ENCODE measurements at places on chromosomes 12 and 14.

DNA sequence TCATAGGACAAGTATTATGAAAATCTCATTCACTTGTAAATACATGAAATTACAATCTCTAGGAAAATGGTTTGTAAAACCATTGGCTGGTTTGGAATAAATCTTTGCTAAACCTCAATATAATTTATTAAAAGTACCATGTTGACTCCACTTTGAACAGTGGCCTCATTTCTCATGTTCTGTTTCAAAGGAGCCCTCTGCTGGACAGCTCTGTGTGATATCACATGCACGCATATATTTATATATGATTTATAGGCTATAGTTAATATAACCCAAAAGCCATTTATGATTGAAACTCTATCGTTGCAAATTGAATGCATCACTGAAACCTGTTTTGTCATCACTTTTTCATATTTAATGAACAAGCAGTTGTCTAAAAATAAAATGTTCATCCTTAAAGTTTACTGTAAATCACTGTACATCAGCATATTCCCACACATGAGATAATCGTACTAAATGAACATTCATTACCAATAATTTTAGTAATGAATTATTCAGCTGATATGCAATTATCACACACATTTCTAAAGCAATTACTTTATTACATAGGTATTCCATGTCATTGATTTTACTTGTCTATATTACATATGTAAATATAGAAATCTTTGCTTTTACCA is 493.8 kb downstream of the NPAS3 start:
- DNase-seq, result peak; percentile 33

GRCh38 chr14:28751467-28752058 is 15.0 kb upstream of the FOXG1 start:
- DNase-seq, result peak; percentile 54

DNA sequence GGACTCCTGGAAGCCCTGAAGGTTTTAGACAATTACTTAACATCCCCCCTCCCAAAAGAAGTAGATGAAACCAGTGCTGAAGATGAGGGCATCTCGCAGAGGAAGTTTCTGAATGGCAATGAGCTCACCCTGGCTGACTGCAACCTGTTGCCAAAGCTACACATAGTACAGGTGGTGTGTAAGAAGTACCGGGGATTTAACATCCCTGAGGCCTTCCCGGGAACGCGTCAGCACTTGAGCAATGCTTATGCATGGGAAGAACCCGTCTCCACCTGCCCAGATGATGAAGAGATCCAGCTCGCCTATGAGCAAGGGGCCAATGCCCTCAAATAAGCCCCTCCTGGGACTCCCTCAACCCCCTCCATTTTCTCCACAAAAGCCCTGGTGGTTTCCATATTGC is 10.6 kb upstream of the SPPL3 start:
- no peak for DNase-seq

- DNase-seq, result no peak
These were observed 43.1 kb downstream of the GALNT16 start for GRCh38 chr14:69303086-69303485.

DNA sequence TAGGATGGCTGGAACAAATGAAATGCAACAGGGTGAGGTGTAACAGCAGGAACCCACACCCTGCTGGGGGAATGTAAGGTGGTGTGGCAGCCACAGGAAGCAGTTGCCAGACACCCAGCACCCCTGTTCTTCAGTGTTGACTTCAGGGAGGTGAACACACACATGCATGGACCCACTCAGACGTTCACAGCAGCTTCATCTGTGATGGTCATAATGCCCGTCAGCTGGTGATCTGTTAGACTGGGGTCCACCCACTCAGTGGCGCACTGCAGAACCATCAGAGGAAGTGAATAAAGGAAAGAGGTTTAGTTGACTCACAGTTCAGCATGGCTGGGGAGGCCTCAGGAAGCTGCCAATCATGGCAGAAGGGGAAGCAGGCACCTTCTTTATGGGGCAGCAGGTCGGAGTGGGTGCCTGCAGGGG is 22.7 kb upstream of the TEX22 start:
- DNase-seq, result no peak

GRCh38 chr14:106227793-106228192 is 701.4 kb downstream of the TMEM121 start:
- DNase-seq, result no peak

GRCh38 chr12:70983692-70984091 is 63.2 kb upstream of the PTPRR start:
- no peak for DNase-seq

GRCh38 chr12:12723681-12724420 is 6.7 kb downstream of the CDKN1B start:
- peak; percentile 78 for DNase-seq

DNA sequence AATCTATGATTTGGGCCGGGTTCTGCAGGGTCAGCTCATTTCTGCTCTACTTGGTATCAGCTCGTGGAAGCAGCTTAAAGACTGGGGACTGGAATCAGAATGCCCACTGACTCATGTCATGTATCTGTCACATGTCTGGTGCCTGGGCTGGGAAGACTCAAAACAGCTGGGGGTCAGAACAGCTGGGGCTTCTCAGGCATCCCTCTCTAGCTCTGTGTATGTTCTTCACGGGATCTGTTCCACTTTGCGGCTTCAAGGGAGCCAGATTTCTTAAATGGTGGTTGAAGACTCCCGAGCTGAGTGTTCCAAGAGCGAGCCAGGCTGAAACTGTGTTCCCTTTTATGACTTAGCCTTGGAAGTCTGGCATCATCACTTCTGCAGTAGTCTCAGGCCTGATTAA is 11.9 kb downstream of the AEBP2 start:
- DNase-seq, result no peak

DNA sequence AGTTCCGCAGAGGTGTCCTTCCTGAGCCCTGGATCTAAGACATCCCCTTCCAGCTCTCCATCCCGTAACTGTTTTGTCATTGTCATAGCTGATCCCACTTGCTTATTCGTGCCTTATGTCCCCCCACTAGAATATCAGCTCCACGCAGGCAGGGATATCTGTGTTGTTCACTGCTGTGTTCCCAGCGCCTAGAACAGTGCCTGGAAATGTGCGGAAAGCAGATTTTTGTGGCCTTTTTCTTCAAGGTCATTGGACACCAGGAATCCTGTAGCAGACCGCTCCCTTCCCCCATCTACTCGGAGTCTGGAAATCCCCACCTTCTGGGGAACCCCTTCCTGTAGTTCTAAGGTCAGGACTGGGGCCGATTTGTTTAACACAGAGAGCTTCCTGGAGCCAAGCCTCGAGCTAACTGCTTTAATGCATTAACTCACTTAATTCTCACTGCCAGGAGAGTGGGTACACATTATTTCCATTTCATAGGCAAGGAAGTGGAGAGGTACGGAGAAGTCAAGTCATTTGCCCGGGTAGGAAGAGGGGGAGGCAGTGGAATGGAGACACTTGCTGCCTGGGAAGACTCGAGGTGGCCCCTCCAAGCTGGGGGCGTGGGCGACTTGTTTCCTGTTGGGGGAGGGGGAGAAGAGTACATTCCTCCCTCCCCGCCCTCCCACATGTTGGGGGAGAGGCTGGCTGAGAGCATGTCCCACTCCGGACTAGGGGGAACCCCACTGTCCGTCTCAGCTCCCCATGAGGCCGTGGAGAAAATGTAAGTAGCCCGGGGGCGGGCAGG is 1.2 kb upstream of the SH2B3 start:
- peak; percentile 69 for DNase-seq

DNA sequence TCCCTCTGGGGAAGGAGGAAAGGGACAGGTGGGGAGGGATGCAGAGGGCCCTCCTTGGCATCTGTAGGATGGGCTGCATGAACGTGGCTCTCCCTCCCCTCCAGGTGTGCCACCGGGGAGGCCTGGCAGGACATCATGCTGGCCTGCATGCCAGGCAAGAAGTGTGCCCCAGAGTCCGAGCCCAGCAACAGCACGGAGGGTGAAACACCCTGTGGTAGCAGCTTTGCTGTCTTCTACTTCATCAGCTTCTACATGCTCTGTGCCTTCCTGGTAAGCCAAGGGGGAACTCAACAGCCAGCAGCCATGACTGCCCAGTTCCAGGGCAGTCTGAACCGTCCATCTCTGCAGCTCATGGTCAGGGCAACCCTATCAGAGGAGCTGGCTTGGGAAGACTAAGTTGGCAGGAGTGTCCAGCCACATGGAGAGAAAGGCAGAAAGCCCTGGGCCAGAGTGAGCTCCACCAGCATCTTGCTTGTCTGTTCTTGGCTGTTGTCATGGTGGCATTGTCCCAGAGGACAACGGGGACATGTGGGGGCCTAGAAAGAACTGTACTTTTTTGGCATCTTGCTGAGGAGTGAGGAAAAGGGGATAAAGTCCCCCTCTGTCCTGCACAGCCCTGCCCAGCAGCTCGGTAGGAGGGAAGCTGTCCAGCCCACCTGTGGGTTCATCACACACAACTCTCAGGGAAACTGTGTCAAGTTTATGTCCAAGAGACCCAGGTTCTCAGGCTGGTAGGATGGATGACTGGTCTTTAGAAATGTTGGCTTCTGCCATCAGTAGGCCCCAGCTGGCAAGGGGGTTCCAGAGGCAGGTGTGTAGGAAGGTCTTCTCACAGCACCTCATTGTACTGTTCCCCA is 129.8 kb upstream of the FKBP4 start:
- DNase-seq, result no peak

- peak; percentile 18 for DNase-seq
These were observed 1.2 kb downstream of the KCNK10 start for GRCh38 chr14:88321692-88322503.

DNA sequence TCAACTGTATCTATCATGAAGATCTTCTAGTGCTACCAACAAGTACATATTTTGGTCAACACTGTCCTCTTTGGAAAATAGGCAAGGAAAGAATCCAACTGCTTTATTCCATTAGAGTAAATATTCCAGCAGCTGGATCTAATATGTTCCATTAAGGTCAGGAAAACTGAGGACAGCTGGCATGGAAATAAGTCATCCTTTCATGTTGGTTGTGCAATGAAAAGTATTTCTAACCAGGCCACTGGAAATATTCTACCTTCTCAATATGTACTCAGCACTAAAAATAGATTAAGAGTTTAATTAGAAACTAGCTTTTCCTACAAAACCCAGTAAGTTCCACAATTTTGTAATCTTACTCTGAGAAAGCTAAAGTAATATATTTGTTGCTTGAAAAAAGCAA is 19.6 kb downstream of the HIGD1C start:
- DNase-seq, result no peak

GRCh38 chr12:108265505-108265904 is 73.6 kb downstream of the CMKLR1 start:
- no peak for DNase-seq

GRCh38 chr14:88233915-88234314 is 89.2 kb downstream of the KCNK10 start:
- DNase-seq, result peak; percentile 17

DNA sequence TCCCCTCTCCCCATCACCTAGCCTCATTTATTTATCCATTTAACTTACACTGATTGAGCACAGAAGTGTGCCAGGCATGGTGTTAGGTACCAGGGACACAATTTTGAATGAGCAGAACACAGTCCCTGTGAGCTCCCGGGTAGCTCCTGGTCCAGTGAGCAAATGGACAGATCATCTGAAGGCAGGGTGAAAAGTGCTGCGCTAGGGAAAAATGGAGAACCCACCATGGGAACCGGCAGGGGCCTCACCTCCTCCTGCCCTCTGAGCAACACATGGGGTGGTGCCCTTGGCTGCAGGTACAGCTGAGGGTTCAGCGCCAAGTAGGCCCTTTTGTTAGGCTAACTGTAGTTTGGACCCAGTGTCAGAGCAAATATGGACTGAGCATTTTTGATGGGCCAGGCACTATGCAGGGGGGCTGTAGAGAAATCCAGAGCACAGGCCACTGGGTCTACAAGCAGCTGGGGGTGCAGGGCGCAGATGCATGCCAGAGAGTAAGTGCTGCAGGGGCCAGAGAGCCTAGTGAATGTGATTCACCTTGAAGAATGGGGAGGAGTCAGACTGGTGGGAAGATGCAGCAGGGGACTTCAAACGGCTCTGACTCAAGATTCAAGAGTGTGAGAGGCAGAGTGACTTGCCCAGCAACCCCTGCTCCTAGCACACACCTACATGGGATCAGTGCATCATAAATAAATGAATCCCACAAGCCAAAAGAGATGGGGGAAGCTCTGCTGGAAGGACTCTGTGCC is 28.2 kb downstream of the LTBP2 start:
- no peak for DNase-seq

GRCh38 chr14:72054911-72055310 is 122.7 kb downstream of the RGS6 start:
- DNase-seq, result no peak

DNA sequence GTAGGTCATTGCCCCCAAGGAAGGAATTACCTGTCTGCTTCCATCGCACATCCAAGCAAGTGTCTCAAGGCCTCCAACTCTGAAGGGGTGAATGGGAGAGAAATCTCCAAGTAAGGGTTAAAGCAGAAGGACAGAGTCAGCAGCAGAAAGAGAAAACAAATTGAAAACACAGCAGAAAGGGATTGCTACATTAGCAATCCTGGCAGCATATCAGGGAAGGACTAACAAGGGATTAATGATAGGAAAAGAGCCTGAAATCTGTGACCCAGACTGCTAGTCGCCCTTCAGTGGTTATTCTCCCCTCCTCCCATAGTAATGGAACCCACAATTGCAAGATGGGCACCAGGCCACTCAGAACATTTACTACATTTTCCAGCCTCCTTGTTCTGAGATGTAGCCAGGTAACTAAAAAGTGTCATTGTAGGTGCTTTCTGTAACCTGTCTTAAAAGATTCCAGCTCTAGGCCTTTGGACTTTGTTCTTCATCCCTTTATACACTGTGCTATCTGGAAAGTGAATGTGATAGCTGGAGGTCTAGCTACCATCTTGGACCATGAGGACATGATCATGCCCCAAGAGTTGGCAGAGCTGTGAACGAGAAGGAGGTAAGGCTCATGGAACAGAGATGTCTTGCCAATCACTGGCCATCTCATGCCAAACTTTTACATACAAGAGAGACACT is 36.0 kb downstream of the MAP3K9 start:
- DNase-seq, result peak; percentile 21

DNA sequence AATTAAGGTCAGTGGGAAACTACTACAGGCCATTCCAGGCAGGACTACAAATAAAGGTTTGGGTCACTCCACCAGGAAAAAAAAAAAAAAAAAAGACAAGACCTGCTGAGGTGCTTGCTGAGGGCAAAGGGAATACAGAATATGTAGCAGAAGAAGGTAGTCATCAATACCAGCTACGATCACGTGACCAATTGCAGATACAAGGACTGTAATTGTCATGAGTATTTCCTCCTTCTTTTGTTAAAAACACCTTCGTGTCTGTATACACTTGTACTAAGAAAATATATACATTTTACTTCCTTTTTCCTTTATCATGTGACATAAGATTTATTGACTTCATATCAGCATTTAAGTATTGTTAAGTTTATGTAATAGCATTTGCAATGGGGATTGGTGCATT is 19.2 kb downstream of the GYS2 start:
- DNase-seq, result no peak

GRCh38 chr14:75147423-75148071 is 20.7 kb upstream of the NEK9 start:
- peak; percentile 49 for DNase-seq
